ENCODE measurements at places on chromosomes 7 and 10.
A peak's percentile ranks its signal among the peaks of the same experiment; 100 is the strongest.

DNA sequence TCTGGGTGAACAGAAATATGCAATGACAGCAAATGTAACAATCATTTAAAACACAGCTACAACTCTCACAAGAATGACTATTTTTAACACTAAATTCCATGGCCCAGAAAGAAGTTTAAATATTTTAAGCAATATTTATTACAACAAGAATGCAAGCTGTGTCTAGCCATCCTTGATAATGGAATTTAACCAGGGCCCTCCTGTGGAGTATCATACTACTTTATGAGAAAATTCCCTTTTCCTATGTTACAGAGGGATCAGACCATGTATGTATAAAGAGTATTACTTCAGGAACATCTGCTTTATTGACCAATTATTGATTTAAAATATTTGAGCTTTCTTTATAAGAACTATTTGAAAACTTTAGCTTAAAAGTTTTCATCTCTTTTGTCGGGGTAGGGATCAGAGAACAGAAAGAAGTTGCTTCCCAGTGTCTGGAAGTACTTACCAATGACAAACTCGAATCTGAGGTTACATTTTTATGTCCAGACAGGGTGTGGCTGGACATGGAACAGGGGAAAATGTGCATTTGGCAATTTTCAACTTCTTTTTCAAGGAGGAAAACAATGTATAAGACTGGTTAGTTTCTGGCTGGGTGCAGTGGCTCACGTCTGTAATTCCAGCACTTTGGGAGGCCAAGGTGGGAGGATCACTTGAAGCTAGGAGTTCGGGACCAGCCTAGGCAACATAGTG lies 48.3 kb upstream of the NRBF2 start:
- no peak for DNase-seq

GRCh38 chr7:149321978-149322541 lies 60.1 kb downstream of the ZNF783 start:
- DNase-seq: no peak

DNA sequence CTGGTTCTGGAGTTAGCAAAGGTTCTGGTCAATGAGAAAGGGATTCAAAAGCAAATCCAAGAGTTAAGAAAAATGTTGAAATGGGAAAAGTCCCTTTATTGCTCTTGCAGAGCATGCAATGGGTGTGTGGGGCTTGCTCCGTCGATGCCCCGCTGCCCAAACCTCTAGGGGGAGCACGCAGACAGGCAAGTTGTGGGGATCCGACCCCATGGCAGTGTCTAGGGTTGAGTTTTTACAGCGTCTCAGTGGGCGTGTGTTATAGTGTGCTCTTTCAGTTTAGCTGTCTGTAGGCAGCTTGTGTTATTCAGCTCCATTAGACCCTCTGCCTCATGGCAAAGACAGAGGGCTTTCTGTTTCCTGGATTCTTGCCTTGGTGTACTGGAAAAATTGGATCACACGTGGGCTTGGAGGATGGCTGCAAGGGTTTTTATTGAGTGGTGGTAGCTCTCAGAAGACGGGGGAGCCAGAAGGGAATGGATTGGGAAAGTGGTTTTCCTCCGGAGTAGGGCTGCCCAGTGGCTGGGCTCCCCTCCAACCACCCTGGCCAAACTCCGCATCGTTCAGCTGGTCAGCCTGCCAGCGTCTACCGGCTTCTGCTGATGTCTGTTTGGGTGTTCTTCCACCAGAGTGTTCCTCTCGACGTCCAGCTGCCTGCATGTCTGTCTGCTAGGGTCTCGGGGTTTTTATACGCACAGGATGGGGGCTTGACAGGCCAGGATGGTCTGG lies 102.3 kb upstream of the PLXDC2 start:
- no peak for DNase-seq

GRCh38 chr7:110105307-110105706 lies 985.6 kb upstream of the LRRN3 start:
- DNase-seq: peak; percentile 70

GRCh38 chr10:13457958-13458686 lies 70.7 kb downstream of the BEND7 start:
- no peak for DNase-seq

DNA sequence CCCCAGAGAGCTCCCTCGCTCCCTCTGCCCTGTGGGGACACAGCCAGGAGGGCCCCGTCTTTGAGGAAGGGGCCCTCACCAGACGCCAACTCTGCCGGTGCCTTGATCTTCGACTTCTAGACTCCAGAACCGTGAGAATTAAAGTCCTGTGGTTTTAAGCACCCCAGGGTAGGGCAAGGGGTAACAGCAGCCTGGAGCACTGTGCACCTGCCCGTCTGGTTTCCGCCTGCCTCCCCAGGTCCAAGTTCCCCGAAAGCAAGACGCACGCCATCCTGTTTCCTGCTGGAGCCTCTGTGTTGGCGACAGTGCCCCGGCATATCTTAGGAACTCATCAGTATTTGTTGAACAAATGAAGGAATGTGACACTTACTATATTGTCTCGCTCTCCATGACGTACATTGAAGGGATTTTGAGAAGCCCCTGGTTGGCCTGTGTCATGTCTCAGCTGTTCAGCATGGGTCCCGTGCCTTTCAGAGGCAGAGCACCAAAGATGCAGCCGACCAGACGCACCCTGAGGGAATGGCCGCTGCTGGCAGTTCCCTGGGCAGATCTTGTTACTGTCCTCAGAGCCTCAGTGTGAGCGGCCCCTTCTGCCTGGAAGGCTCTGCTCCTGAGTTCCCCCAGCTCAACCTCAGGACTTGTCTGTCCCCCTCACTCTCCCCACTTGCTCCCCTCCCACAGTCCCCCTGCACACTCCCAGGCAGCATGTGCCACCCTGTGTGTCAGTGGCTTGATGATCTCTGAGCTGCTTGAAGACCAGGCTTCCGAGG lies 226.2 kb downstream of the TCERG1L start:
- DNase-seq: no peak

DNA sequence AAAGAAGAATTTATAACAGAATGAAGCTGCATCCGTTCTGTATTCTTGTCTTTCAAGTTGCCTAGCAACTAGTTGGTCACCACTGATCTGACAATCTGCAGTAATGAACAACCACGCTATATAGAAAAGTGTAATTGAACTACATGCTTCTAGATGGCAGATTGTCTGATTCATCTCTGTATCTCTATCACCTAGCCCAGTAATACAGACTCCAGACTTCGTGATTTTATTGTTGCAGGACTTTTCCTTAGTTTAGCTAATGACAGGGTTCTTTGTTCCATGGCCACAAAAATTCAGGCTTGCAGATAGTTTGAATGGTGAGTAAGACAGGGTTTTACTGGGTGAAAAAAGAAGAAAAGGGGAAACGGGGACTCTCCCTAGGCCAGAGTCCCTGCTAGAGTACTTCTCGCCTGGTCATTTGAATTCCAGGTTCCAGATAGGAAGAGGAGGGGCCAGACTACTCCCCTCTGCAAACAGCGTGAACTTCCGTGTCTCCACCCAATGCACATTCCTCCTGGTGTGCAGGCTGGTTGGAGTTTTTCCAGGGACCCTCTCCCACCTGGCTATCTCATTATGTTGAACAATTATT lies 45.9 kb downstream of the COL1A2 start:
- no peak for DNase-seq

- no peak for DNase-seq
Observed at GRCh38 chr7:83394776-83395175, 232.1 kb upstream of the PCLO start.

DNA sequence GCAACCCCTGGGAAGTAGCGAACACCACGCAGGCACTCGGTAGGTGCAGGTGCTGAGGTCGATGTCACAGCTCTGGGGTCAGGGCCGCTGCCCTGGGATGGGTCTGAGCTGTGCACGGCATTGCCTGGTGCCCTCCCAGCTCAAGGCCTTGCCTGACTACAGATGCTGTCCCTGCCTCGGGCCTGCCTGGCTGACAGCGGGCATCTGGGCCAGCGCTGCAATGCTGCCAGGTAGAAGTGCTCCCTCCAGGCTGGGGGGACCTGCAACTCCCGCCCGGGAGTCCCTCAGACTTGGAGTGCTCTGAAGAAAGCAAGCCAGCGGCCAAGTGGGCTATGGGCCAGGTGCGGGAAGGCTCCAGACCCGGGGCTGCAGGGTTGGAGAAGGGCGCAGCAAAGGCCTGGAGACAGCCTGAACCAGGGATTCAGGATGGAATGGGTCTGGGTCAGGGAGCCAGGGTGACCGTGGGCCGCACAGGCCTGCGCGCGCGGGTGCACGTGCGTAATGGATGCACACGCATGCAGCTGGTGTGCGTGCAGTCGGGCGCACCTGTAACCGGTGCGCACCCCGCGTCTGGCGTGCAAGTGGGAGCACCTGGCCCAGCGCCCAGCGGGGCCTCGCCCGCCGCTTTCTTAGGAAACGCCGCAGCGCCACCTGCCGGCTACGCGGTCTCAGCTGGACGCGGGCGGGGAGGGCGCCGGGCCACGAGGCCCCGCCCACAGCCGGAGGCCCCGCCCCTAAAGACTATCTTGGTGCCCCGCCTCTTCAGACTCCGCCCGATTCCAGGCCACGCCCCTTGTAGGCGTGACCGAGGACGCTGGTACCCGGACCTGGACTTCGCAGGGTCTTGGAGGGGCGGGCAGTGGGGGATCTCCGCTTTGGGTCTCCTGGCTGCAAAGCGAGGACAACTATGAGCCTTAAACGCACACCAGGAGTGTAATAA lies 46.7 kb downstream of the MICALL2 start:
- peak; percentile 93 for DNase-seq

DNA sequence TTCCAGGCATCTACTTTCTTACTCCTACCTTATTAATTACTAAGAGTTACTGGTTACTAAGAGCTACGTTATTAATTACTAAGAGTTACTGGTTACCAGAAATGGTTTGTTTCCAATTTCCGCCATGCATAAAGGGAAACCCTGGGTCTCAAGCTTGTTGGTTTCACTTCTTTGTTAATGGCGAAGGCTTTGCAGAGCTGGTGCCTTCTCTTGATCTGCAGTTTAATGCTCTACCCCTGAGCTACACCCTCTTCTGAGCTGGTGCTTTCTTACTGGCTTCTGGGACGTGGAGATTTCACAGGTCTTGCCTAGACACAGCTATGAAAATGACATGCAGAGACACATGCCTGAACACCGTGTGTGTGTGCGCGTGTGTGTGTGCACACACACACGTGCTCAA lies 560 bp downstream of the CPA4 start:
- no peak for DNase-seq

DNA sequence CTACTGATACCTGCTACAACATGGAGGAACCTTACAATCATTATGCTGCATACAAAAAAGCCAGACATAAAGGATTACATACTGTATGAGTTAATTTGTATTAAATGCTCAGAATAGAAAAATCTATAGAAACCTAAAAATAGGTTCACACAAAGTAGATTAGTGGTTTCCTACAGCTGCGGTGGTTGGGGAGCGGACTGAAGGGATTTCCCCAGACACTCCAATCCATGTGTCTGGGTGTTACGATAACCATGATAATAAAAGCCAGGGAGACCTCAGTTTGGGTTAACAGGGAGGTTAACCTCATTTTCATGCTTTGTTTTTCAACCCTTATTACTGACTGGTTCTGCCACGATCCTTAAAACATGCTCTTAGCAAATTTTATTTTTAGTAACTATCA lies 355.9 kb downstream of the KCNMA1 start:
- DNase-seq: no peak

GRCh38 chr10:116796910-116797513 lies 52.3 kb upstream of the ENO4 start:
- peak; percentile 19 for DNase-seq

DNA sequence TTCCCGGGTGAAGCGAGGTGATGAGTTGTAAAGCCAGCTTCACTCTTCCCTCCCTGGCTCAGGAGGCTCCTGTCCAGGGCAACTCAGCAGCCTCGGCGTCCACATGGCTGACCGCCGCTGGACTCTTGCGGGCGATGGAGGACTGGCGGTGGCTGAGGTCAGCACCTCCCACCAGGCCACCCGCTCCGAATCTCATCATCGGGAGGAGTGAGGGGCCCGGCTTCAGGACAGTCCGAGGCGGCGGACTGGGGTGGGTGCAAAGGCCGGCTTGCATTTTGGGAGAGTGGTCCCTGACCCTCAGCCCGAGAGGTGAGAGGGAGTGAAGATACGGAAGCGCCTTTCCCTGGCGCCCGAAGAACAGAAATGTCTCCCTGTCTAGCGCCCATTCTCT lies 759 bp downstream of the DNAJB12 start:
- DNase-seq: no peak

DNA sequence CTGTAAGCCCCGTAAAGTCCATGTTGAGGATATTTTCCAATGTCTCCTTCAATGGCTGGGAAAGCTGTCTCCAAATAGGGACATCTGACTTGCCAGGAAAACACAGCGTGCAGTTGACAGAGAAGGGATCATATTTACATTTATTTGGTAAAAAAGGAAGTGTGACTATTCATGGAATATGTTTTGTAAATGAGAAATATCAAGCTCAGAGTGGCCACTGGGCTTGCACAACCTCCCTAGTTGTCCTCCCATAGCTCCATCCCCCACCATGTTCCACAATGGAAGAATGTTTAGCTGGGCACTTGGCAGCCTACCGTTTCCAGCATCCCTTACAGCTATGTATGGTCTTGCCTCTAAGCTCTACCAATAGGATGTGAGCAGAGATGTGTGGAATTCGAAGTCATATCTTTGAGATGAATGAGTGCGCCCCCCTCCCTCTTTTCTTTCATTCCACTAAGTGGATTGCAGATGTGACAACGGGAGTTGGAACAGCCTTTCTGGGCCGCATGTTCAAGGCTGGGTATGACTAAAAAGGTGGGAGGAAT lies 306.6 kb upstream of the ZMIZ1 start:
- no peak for DNase-seq

- no peak for DNase-seq
Observed at GRCh38 chr7:105046414-105046813, 32.4 kb downstream of the KMT2E start.

- no peak for DNase-seq
Observed at GRCh38 chr10:60148266-60148840, 241.3 kb downstream of the ANK3 start.

GRCh38 chr10:131082991-131083481 lies 228.5 kb downstream of the TCERG1L start:
- DNase-seq: no peak

Measured in NCI-H2171 (cell line).